Mesenteric fat pad (tissue), 1 donor: ENCODE measurements at places on chromosomes 4 and X.

GRCh38 chr4:176185051-176185450 is 10.3 kb downstream of the SPATA4 start:
- no peak for DNase-seq

- no peak for DNase-seq
Measured at GRCh38 chrX:72705111-72705510, 9.0 kb downstream of the PHKA1 start.

DNA sequence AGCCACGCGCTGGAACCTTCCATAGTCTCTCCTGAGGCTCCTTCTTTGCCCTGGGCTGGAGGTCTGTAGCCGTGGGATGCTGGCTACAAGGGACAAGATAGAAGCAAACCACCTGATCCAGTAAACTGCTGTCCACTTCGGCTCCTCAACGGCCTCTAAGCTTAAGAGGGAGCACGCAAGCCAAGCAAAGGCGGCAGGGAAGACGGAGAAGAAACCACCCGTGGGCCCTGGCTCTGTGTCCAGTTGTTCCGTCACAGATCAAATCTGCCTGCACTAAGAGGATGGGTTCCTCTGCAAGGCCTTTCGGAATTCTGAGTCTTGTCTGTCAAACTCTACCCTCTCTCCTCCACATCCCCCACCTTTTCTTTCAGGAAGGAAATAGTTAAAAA is 401 bp upstream of the EDNRA start:
- DNase-seq, result no peak

- no peak for DNase-seq
Measured at GRCh38 chr4:169256101-169256612, 14.6 kb downstream of the SH3RF1 start.
